ENCODE measurements at places on chromosomes 4 and X.

DNA sequence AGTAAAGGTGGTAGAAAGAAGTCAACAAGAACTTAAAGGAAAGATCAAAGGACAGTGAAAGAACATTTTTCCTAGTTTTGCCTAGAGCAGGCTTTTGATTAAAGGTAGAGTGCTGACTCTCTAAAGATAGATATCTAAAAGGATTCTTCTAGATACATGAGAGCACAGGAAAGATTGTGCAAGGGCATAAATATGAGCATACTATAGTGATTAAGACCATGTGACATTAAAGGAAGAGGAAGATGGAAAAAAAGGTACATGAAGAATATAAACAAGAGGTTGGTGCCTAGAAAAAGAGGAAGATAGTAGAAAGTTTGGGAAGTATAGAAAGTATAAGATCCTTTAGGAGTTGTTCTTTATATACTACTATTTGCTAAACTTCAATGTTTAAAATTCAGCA lies 26.1 kb upstream of the TET2 start:
- H3K27ac ChIP-seq: no peak overlapping the region
- no peaks in the 10 kb centered on the region for H3K27me3 ChIP-seq
- H3K4me1 ChIP-seq: no peaks in the 10 kb centered on the region
- no peak for DNase-seq
- H3K36me3 ChIP-seq: no peaks in the 10 kb centered on the region

DNA sequence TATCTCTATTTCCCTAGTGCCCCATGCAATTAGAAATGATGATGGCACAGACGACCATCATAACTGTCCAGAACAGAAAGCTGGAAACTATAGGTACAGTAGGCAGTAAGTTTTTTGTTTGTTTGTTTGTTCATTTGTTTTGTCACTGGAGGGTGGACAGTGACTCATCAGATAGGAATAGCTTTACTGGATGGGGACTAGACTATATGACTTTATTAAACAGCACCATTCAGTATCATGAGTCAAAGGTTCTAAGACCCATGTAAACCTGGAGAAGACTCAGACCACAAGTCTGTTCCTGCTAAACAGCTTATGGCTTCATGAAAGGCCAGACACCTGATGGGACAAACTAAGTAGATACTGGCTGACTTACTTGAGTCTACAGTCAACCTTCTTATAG lies 38.4 kb downstream of the PLAC1 start:
- no peak for DNase-seq
- no peak overlapping the region for H3K4me3 ChIP-seq
- H3K27ac ChIP-seq: no peak overlapping the region
- H3K27me3 ChIP-seq: no peaks in the 10 kb centered on the region

- no peak overlapping the region for H3K27ac ChIP-seq
- no peaks in the 10 kb centered on the region for H3K4me1 ChIP-seq
- DNase-seq: no peak
- H3K27me3 ChIP-seq: no peaks in the 10 kb centered on the region
Measured at GRCh38 chr4:119020158-119020557, 115.5 kb upstream of the MYOZ2 start.

GRCh38 chr4:78778530-78778929 lies 2.4 kb downstream of the BMP2K start:
- H3K4me3 ChIP-seq: peak overlapping the region; percentile 76
- no peaks in the 10 kb centered on the region for H3K36me3 ChIP-seq
- no peaks in the 10 kb centered on the region for H3K27me3 ChIP-seq
- no peak for DNase-seq
- H3K27ac ChIP-seq: no peak overlapping the region

DNA sequence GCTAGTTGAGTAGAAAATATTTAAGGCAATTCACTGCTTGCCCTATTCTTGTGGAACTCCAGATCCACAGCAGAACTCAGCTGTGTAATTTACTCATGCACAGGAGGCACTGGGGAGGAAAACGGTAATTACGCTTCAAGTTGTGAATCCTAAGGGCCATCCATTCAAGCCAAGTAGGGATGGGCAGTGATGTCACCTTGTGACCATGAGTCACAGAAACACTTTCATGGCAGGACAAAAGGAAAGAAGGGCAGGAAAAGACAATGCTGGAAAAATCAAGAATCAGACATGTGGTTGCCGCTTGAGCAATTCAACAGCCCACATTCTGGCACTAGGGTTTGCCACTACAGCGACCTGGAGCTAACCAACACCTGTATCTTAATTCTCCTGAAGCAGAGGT lies 1.4 kb downstream of the PAQR3 start:
- peaks cover 9% of the 10 kb centered on the region for H3K36me3 ChIP-seq
- H3K4me3 ChIP-seq: peak overlapping the region; percentile 79
- peaks cover 25% of the 10 kb centered on the region for H3K4me1 ChIP-seq
- no peak overlapping the region for H3K27ac ChIP-seq
- no peak for DNase-seq

GRCh38 chr4:94410678-94411206 lies 41.0 kb upstream of the PDLIM5 start:
- H3K36me3 ChIP-seq: no peaks in the 10 kb centered on the region
- peaks cover 5% of the 10 kb centered on the region for H3K4me1 ChIP-seq
- no peak for DNase-seq
- H3K27me3 ChIP-seq: no peaks in the 10 kb centered on the region

DNA sequence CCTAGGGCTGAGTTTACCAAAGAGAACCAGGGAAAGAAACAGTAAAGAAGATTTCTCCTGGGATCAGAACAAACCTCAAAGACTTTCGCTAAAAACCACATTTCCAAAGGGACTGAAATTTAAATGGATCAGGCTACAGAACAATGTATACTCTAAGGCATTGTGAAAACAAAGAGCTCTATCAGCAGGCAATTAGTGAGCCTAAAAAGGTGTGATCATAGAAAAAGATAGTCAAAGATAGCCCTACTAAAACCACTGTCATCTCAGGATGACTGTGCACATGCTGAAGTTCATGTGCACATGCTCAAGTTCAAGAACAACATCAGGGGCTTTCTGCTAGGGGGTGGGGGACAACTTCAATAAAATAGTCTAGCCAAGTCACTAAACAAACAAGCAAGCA lies 12.9 kb upstream of the SMIM10L2A start:
- no peaks in the 10 kb centered on the region for H3K27me3 ChIP-seq
- H3K27ac ChIP-seq: no peak overlapping the region
- no peak for DNase-seq
- peaks cover 12% of the 10 kb centered on the region for H3K4me1 ChIP-seq

DNA sequence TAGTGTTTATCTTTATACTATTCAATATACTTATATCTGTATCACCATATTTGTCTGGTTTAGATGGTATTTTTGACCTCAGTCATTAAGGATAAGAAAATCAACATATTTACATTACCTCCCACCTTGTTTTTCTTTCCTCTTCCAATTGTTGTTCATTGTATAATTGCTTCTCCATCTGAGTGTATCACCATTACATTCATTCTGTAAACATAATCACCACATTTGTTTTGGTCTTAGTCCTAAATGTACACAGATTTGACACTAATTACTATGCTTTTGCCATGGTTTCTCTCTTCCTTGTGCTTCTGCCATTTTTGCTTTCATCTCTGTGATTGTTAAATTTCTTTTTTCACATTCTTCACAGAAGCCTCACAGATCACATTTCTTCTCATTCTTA lies 12.7 kb downstream of the ARMCX6 start:
- no peak for DNase-seq
- no peaks in the 10 kb centered on the region for H3K36me3 ChIP-seq
- H3K4me3 ChIP-seq: no peak overlapping the region
- H3K27ac ChIP-seq: no peak overlapping the region

GRCh38 chrX:68045008-68045577 lies 388.2 kb downstream of the OPHN1 start:
- H3K27me3 ChIP-seq: no peaks in the 10 kb centered on the region
- H3K27ac ChIP-seq: no peak overlapping the region
- no peaks in the 10 kb centered on the region for H3K36me3 ChIP-seq
- no peak for DNase-seq

DNA sequence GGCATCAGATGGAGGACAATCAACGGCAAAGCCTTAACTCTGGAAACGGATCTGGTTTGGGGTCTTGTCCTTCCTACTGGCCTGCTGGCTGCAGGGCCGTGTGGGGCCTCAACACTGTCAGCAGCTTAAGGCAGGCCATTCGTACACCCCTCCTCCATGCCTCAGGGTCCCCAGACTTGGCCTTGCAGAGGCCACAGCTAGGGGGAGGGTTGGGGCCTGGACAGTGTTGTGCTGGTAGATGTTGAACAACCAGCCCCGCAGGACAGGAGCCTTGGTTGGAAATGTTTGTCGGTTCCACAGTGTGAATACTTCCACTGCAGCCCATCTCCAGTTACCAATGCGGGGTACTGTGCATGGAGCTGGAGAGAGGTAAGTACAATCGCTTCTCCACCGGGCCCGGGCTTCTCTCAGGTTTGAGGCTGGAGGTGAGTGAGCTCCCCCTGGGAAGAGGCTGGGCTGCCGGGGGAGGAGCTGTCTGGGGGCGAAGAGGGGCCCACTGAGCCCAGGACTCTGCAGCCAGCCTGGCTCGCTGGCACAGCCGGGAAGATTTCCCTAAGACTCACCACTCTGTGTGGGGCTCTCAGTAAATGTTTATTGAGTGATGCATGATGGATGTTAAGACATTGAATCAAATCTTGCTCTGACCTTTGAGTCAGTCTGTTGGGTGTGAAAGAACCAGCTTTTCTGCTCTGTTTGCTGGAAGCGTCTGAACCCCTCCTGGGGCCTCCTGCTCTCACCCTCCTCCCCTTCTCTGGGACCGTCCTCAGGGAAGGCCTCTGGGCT lies 19.7 kb upstream of the GPR78 start:
- no peak overlapping the region for H3K4me3 ChIP-seq
- H3K27me3 ChIP-seq: no peaks in the 10 kb centered on the region
- H3K36me3 ChIP-seq: no peaks in the 10 kb centered on the region

GRCh38 chr4:41643331-41643730 lies 105.2 kb downstream of the PHOX2B start:
- H3K36me3 ChIP-seq: no peaks in the 10 kb centered on the region
- peaks cover 25% of the 10 kb centered on the region for H3K4me1 ChIP-seq
- H3K27me3 ChIP-seq: peaks cover 5% of the 10 kb centered on the region
- no peak for DNase-seq
- H3K27ac ChIP-seq: no peak overlapping the region
- H3K4me3 ChIP-seq: no peak overlapping the region

DNA sequence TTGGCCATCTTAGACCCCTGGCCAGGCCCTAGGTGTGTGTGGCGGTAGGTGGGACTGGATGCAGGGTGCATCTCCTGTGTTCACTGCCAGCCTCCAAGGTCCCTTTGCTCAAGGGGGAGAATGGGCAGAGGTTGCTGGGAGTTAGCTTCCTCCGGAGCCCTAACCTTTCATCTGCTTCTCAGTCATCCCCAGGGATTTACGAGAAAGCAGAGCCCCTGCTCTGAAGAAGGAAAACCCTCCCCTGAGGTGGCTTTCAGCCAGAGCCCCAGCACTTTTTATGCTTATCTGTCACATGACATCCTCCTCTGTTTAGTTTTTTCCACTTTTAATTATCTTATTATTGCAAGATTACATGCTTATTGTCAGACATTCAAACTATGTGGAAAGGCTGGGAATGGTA lies 44.9 kb upstream of the DDX3X start:
- H3K27ac ChIP-seq: no peak overlapping the region
- H3K4me1 ChIP-seq: peaks cover 21% of the 10 kb centered on the region
- no peaks in the 10 kb centered on the region for H3K36me3 ChIP-seq

Data from neural progenitor cell (in vitro differentiated cells).